AG10803 (cell line): ENCODE measurements at places on chromosomes 16 and 17.

DNA sequence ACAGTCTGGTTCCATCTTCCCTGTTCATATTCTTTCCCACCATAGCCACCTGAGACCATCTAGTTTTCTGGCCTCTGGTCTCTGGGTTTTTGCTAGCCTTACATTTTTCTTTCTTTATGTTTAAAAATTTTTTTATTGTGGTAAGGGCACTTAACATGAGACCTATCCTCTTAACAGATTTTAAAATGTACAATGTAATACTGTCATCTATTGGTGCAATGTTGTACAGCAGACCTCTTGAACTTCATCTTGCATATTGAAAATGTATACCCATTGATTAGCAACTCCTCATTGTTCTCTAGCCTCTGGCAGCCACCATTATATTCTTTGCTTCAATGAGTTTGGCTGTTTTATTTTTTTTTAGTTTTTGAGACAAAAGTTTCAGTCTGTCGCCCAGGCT is 39.2 kb downstream of the ITGAM start:
- DNase-seq: no peak

- peak; percentile 87 for DNase-seq
Observed at GRCh38 chr17:77420804-77421629, 280.2 kb downstream of the SEC14L1 start.

DNA sequence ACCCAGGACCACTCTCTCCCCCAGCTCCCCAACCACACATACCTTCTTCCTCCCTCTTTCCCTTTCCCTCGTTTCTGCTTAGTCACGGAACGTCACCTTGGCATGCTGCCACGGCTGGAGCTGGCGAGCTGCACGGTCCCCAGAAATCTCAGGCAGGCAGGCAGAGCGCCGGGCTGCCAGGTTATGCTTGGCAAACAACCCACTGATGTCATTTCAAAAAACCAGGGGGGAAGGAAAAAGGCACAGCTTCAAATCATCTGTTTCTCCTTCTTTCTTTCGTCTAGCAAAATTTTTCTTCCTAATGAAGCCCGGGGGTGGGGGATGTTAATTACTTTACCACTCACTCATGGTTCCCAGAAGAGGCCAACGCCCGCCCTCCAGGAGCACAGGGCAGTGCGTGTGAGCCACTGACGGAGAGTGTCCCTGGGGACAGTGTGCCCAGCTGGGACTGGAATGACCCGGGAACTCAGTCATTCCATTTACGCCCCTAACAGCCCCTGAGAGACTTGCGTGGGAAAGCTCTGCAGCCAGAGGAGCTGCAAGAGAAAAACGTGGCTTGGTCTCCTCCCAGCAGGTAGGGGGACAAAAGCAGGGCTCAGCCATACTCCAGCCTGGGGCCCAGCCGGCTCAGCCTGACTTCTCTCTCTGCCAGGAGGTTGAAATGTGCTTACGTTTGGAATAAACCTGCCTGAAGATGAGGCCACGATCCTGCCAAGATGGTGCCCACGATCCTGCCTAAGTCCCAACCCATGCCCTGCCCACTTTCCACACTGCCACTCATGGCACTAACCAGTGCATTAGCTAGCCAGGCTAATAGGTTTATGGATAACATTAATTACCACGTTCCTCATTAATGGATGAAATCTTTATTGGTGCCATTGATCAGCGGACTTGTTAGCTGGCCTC is 198.9 kb downstream of the ZFHX3 start:
- peak; percentile 93 for DNase-seq

DNA sequence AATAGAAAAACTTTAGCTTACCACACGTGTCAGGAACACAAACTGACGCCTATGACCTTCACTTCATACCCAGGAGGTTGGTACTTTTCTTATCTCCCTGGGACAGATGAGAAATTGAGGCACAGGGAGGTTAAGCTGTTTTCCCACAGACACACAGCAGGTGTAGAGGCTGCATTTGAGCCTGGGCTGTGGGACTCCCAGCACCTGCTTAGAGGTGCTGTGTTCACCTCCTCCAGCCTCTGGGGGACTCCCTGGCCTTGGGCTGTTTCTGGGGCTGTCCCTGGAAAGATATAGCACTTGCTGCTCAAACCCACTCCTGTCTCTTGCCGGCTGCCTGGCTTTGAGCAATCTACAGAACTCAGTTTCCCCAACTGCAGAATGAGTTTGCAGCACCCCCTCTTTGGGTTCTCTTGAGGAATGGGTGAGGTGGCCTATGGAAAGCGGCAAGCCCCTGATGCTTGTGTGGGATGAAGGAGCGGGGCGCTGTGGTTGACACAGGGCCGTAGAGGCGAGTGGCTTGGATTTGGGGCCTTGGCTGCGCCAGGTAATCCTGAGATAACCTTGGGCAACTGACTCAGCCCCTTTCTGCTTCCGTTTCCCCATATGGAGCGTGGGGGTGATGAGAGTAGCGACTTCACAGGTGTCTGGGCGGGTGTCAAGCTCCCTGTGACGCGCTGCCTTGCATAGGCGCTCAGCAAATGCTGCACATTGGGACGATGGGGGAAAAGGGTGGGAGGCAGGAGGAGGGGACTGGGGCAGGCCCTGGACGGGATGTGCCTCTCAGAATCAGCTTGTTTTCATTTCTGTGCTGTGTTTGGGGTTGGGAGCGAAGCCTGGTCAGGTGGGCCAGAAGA is 104.5 kb upstream of the CIBAR2 start:
- DNase-seq: no peak

GRCh38 chr17:59651346-59651745 is 31.7 kb downstream of the CLTC start:
- no peak for DNase-seq
